ENCODE measurements at places on chromosomes 3 and 15.

DNA sequence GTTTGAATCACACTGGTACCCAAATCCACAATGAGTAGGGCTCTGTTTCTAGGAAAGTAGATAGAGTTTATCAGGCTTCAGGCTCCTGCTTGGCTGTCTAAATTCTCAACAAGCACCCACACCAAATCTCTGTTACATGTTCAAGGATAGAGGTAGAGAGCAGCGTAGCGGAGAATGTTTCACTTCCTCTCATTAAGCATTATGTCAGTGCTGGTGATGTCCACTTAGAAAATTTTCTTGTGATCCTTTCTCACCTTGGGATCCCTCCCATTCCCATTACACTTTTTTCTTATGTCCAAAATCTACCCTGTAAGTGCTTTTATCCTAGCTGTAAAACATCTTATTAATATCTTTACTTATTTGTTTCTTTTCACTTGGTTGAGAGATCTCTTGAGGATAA, 34.7 kb upstream of the GCSAM start:
- DNase-seq = no peak

GRCh38 chr15:66751579-66751978, 49.5 kb downstream of the SMAD6 start:
- peak; percentile 71 for DNase-seq

- no peak for DNase-seq
Observed at GRCh38 chr3:100833483-100833882, 124.2 kb downstream of the TFG start.

- no peak for DNase-seq
Observed at GRCh38 chr3:34323517-34323916, 525.1 kb downstream of the PDCD6IP start.

DNA sequence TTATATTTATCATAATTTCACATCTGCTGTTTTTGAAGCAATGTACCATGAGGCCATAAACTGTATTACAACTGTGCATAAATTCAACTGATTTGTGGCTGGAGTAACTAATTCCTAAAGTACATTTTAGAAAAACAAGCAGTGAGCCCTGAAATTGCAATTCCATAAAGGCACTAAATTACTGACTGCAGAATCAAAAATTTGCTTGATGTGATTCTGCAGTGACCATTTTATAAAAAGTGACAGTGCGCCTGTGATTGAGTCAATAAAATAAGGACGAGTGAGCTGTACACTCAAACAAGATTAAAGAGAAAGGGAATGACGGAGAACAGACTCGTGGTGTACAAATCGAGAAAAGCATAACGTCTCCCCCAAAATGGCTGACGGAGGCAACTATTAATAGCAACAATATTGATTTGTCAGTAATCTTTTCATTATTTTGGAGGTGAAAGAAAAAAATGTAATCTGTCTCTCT, 121.4 kb upstream of the MEIS2 start:
- no peak for DNase-seq

DNA sequence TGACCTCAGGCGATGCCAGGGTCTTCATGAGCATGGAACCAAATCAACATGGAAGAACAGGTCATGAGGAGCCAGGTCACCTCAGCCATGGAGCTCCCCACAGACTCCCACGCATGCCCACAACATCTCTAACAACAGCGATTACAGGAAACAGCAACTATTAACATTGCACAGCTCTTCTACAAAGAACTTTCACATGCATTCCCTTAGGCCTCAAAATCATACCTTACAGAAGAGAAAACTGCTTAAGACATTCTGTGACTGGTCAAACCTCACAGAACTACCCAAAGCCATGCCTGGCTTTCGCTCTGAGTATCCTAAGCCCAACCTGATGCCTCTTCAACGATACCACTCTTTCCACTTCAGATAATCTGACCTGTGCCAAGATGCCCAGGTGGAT, 117.8 kb downstream of the OXNAD1 start:
- peak; percentile 17 for DNase-seq

GRCh38 chr3:8571256-8571655, 69.6 kb downstream of the LMCD1 start:
- no peak for DNase-seq

DNA sequence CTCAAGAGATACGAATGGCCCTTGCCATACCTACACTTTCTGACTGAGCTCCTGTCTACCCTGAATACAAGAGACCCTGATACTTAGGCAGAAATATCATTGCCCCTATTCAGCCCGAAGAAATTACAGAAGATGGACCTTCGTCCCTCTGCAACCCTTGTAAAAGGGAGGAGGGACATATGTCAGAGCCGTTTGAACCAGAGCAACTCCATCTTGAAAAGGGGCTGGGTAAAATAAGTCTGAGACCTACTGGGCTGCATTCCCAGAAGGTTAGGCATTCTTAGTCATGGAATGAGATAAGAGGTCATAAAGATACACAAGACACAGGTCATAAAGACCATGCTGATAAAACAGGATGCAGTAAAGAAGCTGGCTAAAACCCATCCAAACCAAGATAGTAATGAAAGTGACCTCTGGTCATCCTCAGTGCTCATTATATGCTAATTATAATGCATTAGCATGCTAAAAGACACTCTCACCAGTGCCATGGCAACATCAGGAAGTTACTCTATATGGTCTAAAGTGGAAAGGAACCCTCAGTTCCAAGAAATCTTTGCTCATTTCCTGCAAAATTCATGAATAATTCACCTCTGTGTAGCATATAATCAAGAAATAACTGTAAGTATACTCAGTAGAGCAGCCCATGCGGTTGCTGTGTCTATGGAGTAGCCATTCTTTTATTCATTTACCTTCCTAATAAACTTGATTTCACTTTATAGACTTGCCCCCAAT, 49.7 kb upstream of the GPD1L start:
- no peak for DNase-seq

DNA sequence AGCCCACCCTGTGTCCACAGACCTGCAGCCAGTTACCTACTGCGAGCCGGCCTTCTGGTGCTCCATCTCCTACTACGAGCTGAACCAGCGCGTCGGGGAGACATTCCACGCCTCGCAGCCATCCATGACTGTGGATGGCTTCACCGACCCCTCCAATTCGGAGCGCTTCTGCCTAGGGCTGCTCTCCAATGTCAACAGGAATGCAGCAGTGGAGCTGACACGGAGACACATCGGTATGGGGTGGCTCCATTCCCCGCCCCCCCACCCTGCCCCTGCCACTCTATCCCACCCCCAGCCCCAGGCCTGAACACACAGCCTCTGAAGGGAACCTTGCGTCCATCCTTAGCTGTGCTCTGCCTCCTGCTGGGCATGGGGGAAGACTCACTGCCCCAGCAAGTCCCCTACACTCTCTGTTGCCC, 73.2 kb downstream of the AAGAB start:
- no peak for DNase-seq

GRCh38 chr3:71251156-71251775, 332.3 kb downstream of the FOXP1 start:
- no peak for DNase-seq

- no peak for DNase-seq
Observed at GRCh38 chr3:178233371-178234071, 302.7 kb upstream of the KCNMB2 start.

DNA sequence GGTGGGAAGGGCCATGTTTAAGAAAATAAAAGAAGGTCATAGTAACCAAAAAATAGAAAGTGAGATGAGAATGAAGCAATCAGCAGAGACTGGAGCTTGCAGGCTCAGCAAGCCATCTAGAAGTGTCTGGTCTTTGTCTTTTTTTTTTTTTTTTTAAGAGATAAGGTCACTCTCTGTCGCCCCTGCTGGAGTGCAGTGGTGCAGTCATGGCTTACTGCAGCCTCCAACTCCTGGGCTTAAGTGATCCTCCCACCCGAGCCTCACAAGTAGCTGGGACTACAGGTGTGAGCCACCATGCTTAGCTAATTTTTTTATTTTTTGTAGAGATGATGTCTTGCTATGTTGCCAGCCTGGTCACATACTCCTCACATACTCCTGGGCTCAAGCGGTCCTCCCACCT, 36.2 kb downstream of the GXYLT2 start:
- peak; percentile 40 for DNase-seq

DNA sequence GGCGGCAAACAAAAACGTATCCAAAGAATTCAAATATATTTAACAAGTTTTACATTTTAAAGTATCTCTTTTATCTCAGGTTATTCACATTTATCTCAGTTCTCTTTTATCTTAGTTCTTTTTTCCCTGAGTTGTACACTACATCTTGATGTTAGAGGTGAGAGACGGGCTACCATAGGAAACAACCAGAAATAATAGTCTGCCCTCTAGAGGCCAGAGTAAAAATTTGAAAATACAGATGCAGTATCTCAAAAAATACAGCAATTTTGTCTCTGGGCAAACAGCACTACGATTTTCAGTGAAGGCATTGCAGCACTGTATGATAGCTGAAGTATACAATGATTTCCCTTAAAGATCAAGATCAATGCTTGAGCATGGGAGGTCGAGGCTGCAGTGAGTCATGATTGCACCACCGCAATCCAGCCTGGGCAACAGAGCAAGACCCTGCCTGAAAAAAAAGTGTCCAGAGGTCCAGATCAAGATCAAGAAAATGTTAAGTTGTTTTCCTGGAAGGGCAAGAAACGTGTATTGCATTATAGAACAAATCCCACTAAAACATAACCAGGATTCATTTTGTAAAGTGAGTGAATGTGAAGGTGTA, 82.6 kb upstream of the ATP11B start:
- peak; percentile 59 for DNase-seq

DNA sequence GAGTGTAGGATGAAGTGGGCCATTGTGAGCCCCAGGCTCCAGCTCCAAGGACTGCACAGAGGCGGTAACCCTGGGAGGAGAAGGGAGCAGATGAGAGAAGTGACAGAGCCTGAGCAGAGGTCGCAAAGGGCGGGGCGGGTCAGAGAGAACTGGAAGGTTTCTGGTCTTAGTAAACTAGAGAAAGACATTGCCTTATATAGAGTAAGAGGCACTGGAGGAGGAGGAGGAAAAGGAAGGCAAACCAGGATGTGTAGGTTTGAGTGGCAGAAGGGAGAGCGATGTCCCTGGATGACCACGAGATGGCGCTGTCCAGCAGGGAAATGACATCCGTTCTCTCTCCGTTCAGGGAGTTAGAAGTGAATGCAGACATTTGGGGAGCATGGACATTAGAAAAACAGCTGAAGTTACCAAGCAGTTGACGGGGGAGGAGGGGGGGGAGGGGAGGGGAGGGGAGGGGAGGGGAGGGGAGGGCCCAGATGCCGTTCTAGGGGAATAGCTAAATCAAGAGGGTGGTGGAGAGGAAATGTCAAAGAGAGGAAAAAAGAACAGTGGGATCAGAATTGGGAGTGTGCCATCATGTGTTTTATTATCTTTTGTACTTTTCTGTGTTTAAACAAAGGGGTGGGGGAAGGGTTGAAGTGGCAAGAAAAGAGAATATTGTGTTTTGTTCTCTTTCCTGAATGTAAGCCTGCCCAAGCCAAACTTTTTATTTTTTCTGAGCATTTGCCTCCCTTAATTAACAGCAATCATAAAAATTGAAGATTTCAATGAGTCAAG, 48.8 kb downstream of the STARD5 start:
- peak; percentile 94 for DNase-seq

GRCh38 chr3:187921391-187922074, 176.3 kb upstream of the BCL6 start:
- DNase-seq = peak; percentile 55

DNA sequence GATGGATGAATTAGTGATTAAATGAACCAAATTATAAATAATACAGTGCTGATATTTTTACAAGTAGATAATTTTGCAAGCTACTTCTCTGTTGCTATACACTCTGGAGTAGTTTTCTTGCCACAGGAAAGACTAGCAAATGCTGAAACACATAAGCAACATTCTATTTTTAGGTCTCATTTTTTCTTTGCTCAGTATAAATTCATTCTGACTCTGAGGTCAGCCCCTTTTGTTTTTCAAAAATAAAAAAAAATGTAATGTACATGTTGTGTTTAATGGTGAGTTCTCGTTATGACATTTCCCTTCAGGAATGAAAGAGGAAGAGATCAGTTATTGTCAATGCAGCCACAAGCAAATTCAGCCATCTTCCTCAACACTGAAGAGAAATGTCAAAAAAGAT, 24.9 kb downstream of the GJD2 start:
- DNase-seq = no peak

DNA sequence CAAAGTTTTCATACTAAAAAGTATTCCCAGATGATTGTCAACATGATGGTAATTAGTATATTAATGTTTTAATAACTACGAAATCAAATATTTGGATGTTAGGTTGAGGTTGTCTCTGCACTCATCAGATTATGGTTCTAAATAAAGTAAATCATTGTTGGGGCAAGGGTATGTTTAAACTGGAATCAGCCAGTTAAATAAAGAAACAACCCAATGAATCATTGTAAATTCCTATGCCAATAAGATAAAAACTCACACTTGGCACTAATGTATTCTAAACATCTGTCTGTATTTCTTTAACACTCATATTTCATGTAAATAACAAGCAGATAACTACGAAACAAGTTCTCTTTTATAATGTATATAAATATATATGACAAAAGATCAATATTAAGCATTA, 92.7 kb downstream of the PEAK1 start:
- DNase-seq = no peak

DNA sequence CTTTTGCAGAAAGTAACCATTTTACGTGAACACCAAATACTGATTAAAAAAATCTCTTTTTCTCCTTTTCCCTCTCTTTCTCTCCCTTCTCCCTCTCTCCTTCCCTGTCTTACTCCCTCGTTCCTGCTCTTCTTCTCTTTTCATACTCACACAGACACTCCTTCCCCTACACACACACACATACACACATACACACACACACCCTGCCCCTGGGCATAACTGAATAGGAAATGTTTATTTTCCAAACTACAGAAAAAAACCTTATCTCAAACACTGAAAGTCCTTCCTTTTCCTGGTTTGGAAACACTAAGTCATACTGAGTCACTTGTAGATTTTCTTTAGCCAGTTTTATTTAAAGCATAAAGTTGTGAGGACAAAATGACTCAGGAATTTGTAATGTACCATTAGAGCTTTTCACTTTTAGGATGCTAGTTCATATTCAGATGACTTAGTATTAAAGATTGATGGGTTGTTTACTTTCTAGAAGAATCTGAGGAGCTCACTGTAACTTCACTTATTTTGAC, 62.4 kb downstream of the MBNL1 start:
- no peak for DNase-seq

DNA sequence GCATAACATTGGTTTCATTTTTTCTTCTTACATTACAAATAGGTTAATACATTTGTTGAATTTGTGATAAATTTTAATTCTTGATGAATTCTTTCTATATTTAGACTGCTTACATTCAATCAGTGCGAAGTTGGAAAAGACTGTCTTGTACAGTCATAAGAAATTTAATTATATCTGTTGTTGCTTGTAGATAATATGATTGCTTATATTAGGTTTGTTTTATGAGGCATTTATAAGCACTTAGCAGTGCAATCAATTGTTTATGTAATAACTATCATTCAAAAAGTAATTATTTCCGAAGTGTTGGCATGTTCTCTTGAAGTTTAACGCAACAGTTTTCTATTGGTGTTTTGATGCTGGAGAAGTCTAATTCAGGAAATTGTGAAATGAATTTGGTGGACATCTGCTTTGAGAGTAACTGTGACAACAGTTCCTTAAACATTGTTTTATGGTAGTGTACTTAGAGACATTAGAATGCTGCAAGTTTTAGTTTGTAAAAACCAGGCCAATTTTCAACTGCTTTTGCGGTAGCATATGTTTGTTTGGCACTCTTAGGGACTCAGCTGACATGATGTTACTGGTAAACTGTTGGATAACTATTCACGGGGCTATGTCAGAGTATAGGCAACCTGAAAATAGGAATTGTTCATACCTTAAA, 99.7 kb downstream of the NAALADL2 start:
- no peak for DNase-seq

- DNase-seq = peak; percentile 56
Observed at GRCh38 chr3:63960048-63960711, 48.0 kb upstream of the SCAANT1 start.
